ENCODE measurements at places on chromosomes 7 and 10.

DNA sequence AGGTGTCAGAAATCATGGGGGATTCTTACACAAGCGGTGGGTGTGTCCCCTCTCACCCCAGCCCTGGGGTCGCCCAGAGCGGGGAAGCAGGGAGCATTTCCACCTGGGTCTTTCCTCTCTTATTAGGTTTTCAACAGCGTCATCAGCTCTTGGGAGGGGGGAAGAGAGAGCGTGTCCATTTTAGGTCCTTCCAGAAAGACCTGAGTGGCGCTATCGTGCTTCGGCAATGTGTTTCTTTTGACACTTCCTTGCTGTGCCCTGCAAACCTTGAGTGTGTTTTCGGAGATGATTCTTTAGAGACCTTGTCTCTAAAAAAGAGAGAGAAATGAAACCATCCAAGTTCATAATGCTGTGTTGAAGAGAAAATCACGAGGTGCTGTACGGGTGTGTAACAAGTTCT, 86.9 kb upstream of the PITRM1 start:
- DNase-seq, result no peak

DNA sequence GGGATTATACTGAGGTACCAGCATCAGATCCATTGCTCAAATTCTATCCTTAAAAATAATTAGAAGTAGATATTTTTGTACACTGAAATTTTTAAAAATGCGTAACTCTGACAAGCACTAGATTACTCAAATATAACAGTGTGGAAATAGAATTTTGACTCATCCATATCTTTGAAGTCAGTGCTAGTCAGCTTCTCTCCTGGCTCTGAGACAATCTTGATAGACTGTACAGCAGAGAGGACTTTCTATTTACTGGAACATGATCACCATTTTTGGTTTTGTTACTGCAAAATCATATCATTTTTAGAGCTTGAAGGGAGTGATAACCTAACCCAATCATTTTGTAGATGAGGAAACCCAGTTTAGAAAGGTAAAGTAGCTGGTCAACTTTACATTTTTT, 195.0 kb downstream of the MTERF1 start:
- DNase-seq, result peak; percentile 64

GRCh38 chr10:89535171-89536012, at the start of gene SLC16A12:
SLC16A12 (minus strand) TSS chr10:89535594; CDS start chr10:89462578, 73,016 bp downstream.
- DNase-seq, result peak; percentile 33

- DNase-seq, result no peak
Measured at GRCh38 chr10:125911990-125912389, 15.6 kb downstream of the FANK1 start.

DNA sequence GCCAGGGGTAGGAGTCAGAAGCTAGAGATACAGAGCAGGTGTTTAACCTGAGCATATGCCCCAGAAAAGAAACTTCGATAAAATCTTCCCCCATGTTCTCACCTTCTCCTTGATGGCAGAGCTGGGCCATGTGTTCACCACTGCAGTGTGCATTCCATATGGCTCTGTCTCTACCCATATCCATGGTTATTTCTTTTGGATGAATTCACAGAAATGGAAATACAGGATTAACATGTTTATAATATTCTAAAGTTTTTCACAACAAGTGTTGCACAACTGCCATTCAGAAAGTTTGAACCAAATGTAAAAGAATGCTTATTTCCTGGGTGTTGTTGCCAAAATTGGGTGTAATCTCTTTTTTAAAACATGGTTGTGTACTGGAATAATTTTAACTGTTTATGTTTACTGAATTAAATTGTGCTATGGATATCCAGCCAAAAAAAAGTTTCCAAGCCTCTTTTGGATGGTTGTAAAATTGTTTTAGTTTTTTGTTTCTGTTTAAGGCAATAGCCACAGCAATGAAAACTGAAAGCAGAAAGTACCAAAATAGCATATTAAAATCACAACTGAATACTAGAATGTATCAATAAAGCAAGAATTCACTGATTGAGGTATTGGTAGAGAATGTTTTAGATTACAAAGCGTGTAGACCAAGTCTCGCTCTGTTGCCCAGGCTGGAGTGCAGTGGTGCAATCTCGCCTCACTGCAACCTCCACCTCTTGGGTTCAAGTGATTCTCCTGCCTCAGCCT, 19.9 kb upstream of the CCNY start:
- no peak for DNase-seq

- DNase-seq, result no peak
Measured at GRCh38 chr10:35437829-35438228, 101.5 kb downstream of the CCNY start.

GRCh38 chr7:139713526-139714162, 64.2 kb downstream of the HIPK2 start:
- no peak for DNase-seq

- DNase-seq, result peak; percentile 75
Measured at GRCh38 chr10:58641095-58641531, 128.4 kb downstream of the BICC1 start.

GRCh38 chr7:42982604-42983115, 50.5 kb downstream of the MRPL32 start:
- DNase-seq, result no peak

DNA sequence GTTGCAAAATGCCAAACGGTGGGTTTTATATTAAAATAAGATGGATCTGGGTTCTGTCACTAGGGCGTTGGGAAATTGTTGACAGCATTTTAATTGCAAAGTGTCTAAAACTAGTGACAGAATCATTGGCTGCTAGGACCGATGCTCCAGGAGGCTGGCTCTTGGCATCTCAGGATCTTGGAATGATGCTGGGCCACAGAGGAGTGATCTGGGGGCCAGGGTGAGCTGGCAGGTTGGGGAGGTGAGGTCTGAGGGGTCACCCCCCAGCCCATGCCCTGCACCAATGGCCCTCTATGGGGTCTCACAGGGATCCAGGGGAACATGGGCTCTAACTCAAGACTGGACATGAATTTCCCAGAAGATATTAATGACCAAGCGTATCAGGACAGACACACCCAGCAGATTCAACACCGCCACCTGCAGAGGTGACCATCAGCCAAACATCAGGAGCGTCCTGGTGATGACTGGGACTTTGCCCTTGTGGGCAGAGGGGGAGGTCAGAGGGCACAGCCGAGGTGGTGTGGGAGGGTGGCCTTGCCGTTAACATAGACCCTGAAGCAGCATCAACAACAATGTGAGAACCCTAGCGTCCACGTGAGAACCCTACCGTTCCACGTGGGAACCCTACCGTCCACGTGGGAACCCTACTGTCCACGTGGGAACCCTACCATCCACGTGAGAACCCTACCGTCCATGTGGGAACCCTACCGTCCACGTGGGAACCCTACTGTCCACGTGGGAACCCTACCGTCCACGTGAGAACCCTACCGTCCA, 89.0 kb upstream of the PPP2R2D start:
- DNase-seq, result no peak

DNA sequence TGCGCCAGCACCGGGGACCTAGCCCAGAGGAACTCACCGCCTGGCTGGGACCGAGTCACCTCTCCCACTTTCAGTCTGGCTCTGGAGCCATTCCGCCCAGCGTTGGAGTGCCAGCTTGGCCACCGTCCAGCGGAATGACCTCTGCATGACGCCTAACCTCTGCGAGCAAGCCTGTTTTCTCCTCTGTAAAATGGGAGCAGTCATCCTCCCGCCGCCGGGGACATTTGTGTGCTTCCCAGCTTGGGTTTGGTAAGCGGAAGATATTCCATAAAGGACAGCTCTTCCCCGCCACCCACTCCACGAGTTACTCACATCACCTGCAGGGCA, 1.3 kb upstream of the ZCCHC24 start:
- DNase-seq, result no peak

DNA sequence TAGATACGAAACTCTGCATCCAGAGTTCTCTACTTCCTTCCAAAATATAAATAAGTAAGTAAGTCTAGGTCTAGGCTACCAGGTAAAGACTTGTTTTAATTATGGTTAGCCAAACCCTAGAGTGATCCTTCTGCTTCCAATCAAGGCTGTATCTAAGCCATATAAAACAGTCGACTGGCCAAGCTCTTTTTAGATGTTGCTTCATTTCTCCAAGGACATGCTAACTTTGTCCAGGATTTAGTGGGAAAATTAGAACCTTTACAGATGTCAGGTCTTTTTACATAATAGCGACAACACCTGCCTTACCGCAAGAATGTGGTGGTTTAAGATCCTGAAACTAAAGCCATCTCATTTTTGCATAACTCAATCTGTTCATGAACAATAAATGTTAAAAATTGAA, 156.8 kb downstream of the NXPH1 start:
- no peak for DNase-seq

GRCh38 chr10:100071529-100071928, 10.1 kb downstream of the CPN1 start:
- DNase-seq, result no peak

- no peak for DNase-seq
Measured at GRCh38 chr7:38675494-38676106, 44.4 kb upstream of the AMPH start.

DNA sequence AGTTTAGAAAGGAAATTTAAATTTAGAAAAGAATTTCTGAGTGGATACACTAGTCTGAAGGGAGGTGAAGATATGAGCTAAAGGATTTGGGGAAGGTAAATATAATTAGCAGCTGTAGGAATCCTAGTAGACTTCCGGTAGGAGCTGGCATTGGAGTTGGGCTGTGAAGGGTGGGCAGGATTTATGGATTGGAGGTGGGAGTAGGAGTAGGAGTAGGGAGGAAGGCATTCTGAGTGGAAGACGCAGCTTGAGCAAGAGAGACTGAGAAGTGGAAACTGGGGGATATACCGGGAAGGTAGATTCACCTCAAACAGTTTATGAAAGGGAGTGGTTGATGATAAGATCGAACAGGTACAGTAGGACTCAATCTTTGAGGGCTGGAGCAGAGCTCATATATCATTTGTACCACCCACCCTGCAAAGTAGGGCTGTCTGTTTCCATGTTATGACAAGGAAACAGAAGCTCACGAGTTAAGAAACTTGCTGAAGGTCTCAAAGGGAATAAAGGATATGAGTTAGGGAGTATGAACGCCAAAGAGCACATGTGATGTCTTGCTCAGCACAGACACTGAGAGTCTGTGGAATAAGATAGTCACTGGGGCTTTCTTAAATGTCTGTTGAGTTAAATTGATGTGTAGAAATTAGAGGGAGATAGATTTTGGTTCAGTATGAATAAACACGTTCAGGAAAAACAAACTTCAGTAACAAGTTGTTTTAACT, 81.6 kb downstream of the RPS24 start:
- DNase-seq, result no peak

GRCh38 chr10:75395932-75396630, 5.5 kb downstream of the ZNF503 start:
- DNase-seq, result peak; percentile 35

DNA sequence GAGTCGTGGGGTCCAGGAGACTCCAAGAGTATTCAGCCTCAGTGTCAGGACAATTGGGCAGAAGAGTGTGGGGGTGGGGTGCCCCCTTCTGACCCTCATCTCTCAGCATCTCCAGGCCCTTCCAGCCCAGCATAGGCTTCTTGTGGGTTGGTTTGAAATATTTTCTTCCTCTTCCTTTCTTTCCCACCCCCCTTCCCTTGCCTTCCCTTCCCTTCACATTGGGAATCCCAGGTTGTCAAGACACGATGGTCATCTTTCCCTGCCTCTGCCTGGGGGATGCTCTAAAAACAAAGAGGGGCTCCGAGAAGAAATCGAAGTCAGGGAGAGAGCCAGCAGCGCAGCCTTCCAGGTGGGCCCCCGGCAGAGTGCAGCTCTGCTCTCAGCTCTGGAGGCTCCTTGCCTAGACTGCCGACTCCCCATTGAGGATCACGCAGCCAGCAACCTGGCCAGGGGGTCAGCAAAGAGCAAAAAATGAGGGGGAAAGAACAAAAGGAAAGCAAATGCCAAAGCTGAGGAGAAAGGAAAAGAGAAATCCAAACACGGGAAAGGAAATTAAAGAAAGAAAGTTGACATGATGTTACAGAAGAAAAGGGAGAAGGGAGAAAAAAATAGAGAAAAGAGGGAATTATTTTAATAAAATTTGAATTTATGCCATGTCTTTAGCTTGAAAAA, 1.5 kb downstream of the PAX2 start:
- DNase-seq, result no peak

- DNase-seq, result no peak
Measured at GRCh38 chr7:49718760-49719159, 54.7 kb upstream of the VWC2 start.

- DNase-seq, result no peak
Measured at GRCh38 chr10:31720546-31720945, 208.1 kb downstream of the ARHGAP12 start.

GRCh38 chr7:102916881-102917280, 4.1 kb downstream of the LRRC17 start:
- no peak for DNase-seq

GRCh38 chr7:17944720-17945119, 4.4 kb upstream of the SNX13 start:
- DNase-seq, result no peak

DNA sequence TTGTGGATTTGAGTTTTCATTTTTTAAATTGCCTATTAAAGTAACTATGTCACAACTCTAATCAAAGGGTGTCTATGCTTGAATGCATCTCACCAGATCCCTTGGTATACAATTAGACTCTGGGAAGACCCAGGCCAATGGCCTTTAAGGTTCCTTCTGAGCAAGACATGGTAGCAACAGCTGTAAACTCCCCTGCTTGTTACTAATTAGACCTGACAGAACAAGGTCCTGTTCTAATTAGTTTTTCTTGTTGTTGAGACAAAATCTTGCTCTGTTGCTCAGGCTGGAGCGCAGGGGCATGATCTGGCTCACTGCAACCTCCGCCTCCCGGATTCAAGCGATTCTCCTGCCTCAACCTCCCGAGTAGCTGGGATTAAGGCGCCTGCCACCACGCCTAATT, 2.9 kb downstream of the MYH16 start:
- DNase-seq, result no peak

DNA sequence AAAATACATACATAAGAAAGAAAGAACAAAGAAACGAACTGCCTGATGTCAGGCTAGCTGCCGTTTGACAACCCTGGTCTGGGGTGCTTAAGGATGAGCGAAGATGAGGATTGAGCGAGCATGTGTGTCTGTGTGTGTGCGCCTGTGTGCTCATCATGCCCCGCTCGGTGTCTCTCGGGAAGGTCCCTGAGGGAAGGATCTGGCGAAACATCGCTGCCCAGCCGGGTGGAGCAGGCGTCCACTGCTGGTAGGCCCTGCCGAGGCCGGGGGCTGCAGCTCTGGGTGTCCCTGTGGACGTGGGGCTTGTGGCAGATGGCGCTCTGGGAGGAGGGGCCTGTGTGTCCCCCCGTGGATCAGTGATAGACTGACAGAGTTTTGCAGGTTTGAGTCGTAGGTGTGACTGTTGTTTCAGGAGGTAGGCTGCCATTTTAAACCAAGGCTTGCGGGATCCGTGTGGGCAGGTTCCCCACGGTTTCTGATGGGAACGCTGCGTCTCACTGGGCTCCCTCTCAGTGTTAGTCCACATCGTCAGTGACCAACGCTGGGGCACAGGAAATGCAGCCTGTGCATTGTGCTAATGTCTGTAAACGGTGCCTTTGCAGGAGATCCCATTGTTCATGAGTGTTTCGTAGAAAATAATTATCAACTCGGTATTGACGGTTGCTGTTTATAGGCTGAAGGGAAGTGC, 5.9 kb upstream of the SUN1 start:
- DNase-seq, result no peak

- no peak for DNase-seq
Measured at GRCh38 chr7:92043098-92043497, 91.2 kb downstream of the CYP51A1 start.
